NCI-H146 (cell line): ENCODE measurements at places on chromosomes 4 and X.
A peak's percentile ranks its signal among the peaks of the same experiment; 100 is the strongest.

GRCh38 chr4:140875746-140876452, 119.7 kb upstream of the TBC1D9 start:
- peak; percentile 62 for DNase-seq

GRCh38 chrX:121902463-121902862, 855.1 kb downstream of the GLUD2 start:
- no peak for DNase-seq

GRCh38 chr4:82797405-82798111, 1.0 kb downstream of the SCD5 start:
- peak; percentile 14 for DNase-seq

- DNase-seq = no peak
Measured at GRCh38 chr4:11427121-11427996, 1.3 kb downstream of the HS3ST1 start.

DNA sequence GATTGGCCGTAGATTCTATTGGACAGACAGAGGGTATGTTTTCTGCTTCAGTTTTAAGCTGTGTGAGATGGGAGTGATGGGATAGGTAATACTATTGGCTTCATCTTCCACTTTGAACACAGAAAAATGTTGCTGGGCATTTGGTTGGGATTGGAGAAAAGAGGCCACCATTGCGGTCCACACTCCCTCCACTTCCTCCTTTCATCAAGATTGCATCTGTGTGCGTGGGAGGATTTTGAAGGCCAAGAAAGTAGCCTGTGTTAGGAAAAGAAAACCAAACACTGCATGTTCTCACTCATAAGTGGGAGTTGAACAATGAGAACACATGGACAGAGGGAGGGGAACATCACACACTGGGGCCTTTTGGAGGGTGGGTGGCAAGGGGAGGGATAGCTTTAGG, 56.4 kb downstream of the EGF start:
- no peak for DNase-seq

DNA sequence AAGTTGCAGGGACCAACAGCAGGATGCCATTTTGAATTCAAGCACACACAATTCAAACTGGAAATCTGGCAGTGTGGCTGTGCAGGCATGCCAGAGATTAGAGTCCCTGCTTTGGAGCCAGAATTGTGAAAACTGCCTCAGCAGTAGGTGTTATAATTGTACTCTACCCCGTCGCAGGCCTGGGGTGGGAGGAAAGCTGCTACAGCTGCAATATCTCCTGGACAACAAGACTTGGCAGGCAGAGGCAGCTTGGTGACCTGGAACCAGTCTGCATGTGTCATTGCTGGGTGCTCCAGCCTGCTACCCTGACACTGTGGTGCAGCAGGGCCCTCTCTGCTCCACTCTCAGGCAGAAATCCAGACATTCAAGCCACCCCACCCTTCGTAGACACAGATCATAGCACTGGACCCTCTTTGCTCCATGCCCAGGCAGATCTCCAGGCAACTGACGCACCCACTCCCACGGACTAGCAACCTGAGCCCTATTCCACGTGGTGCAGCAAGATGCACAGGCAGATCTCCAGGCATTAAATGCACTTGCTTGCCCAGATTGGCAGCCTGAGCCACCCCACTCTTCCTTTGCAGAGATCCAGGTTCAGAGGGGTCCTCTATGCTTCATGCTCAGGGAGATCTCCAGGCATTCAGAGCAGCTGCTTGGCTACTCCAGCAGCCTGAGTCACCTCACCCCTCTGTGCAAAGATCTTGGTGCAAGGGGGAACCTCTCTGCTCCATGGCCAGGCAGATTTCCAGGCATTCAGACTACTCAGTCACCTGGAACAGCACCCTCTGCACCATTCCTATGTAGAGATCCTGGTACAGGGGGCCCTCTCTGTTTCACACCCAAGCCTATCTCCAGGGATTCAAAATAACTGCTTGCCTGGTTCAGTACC, 140.5 kb downstream of the LRBA start:
- peak; percentile 3 for DNase-seq

DNA sequence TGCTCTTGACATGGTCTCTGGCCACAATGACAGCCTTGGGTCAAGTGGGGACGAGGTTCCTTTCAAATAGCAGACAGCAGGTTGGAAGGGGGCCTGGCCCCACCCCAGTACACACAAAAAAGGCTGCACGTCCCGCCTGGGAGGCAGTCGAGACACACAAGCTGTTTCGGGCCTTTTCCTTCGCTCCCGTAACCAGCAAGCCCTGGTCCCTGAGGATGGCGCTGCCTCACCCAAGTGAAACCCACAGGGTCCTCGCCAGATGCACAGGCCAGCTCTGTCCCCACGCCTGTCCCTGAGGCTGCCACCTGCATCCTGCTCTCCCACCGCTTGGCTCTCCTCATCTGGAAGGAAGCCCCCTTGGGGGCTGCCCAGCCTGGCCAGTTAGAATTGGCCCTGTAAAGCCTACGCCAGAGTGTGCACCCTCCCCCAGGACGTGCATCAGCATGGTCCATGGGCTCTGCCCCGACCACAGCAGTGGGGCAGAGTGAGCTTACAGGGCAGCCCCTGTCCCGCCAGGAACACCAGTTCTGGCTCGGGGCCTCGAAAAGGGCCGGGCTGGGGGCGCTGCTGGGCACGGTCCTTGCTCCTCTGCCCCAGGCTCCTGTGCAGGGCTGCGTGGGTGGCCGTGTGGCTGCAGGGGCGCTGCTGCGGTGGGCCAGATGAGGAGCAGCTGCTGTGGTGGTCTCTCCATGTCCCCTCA, 2.0 kb downstream of the CPLX1 start:
- DNase-seq = no peak

GRCh38 chr4:37830640-37831039, 4.2 kb downstream of the PGM2 start:
- DNase-seq = peak; percentile 73

DNA sequence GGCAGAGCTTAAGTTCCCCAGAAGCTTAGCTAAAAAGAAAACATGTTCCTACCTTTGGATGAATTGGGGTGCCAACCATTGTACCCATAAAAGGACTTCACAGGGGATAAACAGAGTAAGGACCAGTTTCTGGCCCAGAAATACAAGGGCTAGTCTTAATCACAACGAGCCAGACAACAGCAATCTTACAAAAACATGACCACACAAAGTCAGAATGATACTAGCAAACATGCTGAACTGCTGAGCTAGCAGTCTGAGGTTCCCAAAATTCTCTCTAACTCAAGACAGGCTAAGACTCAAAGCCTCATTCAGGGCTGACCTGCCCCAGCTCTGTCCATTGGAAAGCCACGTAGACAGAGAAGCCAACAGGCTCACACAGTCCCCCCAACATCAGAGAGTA, 40.3 kb downstream of the ATP11C start:
- DNase-seq = no peak

DNA sequence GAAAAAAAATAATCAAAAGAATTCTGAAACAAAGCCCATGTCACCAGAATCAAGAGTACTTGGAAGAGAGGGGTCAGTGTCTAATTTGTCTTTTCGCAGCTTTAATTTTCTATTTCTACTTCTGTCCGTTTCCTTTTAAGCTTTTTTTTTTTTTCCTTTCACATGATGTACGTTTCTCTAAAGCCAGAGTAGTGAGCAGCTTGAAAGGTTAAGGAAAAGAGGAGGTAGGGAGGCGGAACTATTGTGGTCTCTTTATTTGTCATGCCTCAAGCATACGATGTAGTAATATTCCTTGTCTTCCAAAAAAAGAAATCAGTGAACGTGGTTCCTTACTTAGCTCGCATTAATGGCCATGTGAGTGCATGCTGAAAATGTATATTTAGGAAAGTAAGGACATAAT, 311.5 kb downstream of the TENM3 start:
- DNase-seq = no peak

GRCh38 chr4:55012363-55013230, 112.8 kb downstream of the KDR start:
- no peak for DNase-seq

DNA sequence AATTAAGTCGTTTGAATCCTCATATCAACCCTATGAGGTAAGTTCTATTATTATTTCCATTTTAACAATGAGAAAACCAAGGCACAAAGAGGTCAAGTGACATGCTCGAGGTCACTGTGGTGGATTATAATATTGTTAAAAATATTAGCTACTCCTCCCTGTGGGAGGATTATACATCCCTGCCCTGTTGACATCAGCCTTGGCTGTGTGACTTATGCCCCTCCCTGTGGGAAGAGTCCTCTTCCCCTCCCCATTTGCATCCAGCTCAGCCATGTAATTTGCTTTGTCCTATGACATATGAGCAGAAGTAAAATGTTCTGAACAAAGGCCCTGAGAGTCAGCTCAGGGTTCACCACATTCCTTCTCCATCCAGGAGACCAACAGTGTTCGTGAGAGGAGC, 152.7 kb upstream of the ZIC3 start:
- DNase-seq = no peak

DNA sequence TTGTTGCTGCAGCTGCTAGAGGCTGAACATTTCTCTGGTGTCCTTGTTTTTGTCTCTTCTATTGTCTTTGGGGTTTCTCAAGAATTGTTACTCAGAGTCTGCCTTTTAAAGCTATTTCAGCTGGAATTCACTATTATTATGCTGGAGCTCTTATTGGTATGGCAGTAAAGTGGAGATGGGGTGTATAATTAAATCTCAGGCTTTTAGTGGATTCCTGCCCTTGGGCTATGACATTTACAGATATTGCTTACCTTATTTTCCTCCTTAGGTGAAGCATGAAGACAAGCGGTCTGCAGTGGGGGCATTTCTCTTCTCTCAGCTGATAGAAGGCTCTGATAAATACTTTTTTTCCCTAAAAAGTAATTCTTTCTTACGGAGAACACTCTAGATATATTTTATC, 1656.6 kb upstream of the IGFBP7 start:
- DNase-seq = peak; percentile 37

- DNase-seq = no peak
Measured at GRCh38 chrX:151713849-151714248, 2.0 kb upstream of the FATE1 start.

DNA sequence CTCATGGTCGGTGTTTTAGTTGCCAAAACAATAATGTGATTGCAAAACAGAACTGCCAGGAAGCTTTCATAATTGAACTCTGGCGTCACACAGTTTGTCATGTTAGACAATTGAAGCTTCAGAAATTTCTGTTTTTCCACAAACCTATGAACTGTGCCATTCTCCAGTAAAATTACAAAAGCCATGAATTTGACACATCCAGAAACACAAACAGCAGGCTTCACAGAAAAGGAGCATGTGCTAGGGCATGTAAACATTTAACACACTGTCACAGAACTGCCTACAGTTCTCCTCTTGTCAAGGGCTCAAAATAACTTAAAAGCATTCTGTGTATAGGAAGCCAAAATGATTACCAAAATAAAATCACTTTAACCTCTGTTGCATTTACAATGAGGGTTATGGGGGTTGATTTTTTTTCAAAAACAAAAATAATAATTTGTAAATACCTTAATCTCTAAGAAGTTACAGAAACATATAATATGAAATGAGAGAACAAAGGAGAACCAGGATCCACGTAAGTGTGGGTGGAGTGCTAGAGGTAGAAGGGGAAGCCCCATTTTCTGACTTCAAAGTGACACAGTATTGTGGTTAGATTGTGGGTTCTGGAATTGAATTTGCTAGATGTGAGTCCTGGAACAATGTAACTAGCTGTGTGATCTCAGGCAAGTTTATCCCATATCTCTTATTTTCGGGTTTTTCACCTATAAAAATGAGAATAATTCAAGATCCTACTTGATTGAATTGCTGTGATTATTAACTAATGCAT, 295.0 kb downstream of the CENPC start:
- DNase-seq = no peak

DNA sequence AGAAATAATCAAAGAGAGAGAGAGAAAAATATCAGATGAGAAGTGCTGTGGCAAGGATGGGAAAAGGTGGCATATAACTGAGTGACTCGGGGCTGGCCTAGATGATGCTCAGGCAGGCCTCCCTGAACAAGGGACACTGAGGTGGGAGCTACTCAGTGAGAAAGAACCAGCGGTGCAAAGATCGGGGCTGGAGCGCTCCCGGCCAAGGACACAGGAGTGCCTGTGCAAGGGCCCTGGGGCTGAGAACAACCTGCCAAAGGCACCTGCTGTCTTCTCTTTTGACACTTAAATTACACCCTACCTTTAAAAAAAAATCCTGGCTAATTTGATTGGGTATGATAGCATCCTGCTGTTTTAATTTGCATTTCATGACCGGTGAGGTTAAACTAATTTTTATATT, 77.7 kb upstream of the C4orf50 start:
- DNase-seq = no peak
